Activated naive CD8-positive, alpha-beta T cell treated with anti-CD3 and anti-CD28 coated beads, Interleukin-2, amount 10 ng/mL, durations not matched to agents 7 days and 5 days (primary cell): ENCODE measurements at places on chromosomes 16 and 17. TPM values are rescaled to one million over a fixed set of nuclear protein-coding genes. Genes with fewer than 3 reads are reported as not detected.
A peak's percentile ranks its signal among the peaks of the same experiment; 100 is the strongest.

DNA sequence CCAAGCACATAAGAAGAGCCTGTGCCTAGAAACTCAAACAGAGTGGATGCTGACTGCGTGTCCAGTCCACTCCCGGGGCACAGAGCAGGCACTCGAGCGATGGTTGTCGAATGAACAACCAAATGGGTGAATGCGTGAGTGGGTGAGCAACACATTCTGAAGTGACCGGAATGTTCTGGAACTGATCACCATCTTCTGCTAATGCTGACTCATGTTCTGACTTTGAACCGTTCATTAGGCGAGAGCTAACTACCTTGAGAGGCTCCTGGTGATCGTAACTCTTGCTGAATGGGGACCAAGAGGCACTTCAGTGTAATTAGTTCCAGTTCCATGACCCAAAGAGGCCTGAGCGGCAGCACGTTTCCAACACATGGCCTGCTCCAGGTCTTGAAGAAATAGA, 37.9 kb downstream of the IRF8 start:
- H3K27ac ChIP-seq = peak overlapping the region; percentile 95
- no peak for DNase-seq
- H3K4me1 ChIP-seq = peaks cover 40% of the 10 kb centered on the region
- H3K27me3 ChIP-seq = no peaks in the 10 kb centered on the region
- H3K4me3 ChIP-seq = peak overlapping the region; percentile 78

- no peaks in the 10 kb centered on the region for H3K36me3 ChIP-seq
- H3K4me3 ChIP-seq = peak overlapping the region; percentile 71
- no peak for DNase-seq
- peak overlapping the region; percentile 40 for H3K27ac ChIP-seq
Observed at GRCh38 chr17:66255112-66255511, 25.9 kb upstream of the APOH start.

SLC22A31 gene
- 0.34 TPM for total RNA-seq

DNA sequence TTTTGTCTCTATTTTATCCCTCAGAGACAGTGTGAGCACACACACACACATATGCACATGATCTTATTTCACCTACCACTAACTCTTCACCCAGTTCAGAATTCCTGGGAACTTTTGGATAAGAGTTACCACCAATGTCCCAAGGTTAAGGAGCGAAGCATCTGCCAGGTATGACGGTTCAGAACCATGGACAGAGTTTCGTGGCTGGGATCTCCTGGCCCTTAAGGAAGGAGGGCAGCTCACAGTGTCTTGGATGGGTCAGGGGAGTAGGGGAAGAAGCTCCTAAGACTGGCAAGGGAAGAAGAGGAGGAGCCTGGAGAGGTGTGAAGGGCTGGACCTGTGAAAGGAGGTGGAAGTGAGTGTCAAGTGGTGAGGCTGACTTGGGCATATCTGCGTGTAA, 23.0 kb upstream of the TMEM132E start:
- no peaks in the 10 kb centered on the region for H3K4me1 ChIP-seq
- no peak for DNase-seq
- H3K27ac ChIP-seq = no peak overlapping the region
- H3K4me3 ChIP-seq = no peak overlapping the region
- no peaks in the 10 kb centered on the region for H3K36me3 ChIP-seq

DNA sequence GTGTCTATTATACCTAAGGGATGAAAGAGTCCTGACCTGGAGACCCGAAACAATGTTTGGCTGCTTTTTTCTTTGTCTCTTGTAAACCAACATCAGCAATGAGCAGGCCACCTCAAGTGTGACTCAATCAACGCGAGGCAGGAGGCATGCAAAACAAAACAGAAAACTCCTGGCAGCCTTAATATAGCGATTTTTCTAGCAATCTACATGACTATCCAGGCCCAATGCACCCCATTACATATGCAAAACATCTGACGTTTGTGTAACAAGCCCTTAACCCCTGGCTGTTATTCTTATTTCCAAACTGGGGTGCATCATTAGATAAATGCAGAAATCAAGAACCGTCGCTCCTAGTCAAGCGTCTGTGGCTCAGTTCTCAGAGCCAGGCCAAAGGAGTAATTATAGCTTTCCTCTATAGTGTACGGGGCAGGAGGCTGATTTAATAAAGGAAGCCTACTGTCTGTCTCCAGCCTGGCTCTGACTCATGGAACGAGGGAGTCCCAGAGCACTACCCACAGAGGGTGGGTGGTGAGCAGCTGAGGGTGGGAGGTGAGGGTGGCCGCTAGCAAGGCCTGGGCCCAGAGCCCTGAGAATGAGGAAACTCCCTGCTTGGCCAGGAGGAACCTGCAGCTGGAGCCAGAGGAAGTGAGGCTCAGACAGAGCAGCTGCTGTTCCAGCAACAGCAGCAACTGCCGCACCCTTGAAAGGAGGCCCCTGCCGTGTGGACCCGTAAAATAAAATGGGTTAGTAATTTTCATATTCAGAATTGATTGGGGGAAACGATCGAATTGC, 43.9 kb downstream of the CHD9 start:
- peak overlapping the region; percentile 86 for H3K27ac ChIP-seq
- DNase-seq = peak; percentile 49
- peak overlapping the region; percentile 86 for H3K4me3 ChIP-seq
- no peaks in the 10 kb centered on the region for H3K27me3 ChIP-seq
- H3K4me1 ChIP-seq = peaks cover 23% of the 10 kb centered on the region
- peaks cover 6% of the 10 kb centered on the region for H3K36me3 ChIP-seq

PHOSPHO1 gene
- not detected for total RNA-seq

DNA sequence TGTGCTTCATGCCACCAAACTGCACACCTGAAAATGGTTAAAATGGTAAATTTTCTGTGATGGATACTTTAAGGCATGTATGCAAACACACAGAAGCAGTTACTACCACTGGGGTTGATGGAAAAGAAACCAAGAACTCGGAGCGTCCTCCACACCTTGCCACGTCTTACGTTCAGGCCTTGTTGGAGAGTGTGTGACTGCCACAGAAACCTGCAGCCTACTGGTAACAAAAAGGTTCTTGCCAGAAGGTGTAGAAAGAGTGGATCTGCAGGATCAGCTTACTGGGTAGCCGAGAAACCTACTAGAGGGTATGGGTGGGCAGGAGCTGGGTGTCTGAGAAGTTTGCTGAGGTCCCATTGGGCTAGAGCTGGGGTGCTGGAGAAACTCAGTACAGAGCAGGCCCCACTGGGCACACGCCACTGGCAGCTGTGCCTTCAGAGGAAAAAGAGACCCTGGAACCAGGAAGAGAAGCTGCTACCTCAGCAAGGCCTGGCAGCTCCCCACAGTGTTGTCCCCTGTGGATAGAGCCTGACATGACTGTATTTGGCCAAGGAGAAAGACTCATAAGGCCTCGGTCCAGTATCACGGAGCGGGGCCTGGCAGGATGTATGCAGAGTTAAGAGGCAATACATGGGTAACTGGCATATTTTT, 204.6 kb downstream of the SEC14L1 start:
- H3K36me3 ChIP-seq = peaks cover 5% of the 10 kb centered on the region
- peak; percentile 24 for DNase-seq
- H3K27me3 ChIP-seq = no peaks in the 10 kb centered on the region
- peak overlapping the region; percentile 11 for H3K27ac ChIP-seq
- no peak overlapping the region for H3K4me3 ChIP-seq
- H3K4me1 ChIP-seq = peaks cover 38% of the 10 kb centered on the region

GRCh38 chr17:76345377-76345974, 8.2 kb downstream of the PRPSAP1 start:
- H3K27ac ChIP-seq = no peak overlapping the region
- H3K4me3 ChIP-seq = no peak overlapping the region
- H3K27me3 ChIP-seq = no peaks in the 10 kb centered on the region
- peaks cover 18% of the 10 kb centered on the region for H3K36me3 ChIP-seq
- H3K4me1 ChIP-seq = peaks cover under 1% of the 10 kb centered on the region

SULT1A2 gene
- total RNA-seq = 1.0 TPM

GRCh38 chr17:12478311-12478710, 187.4 kb upstream of the MYOCD start:
- H3K27me3 ChIP-seq = no peaks in the 10 kb centered on the region
- H3K27ac ChIP-seq = no peak overlapping the region
- no peak overlapping the region for H3K4me3 ChIP-seq
- no peaks in the 10 kb centered on the region for H3K4me1 ChIP-seq
- no peak for DNase-seq
- H3K36me3 ChIP-seq = no peaks in the 10 kb centered on the region

ACSM2A gene
- total RNA-seq = not detected

DNA sequence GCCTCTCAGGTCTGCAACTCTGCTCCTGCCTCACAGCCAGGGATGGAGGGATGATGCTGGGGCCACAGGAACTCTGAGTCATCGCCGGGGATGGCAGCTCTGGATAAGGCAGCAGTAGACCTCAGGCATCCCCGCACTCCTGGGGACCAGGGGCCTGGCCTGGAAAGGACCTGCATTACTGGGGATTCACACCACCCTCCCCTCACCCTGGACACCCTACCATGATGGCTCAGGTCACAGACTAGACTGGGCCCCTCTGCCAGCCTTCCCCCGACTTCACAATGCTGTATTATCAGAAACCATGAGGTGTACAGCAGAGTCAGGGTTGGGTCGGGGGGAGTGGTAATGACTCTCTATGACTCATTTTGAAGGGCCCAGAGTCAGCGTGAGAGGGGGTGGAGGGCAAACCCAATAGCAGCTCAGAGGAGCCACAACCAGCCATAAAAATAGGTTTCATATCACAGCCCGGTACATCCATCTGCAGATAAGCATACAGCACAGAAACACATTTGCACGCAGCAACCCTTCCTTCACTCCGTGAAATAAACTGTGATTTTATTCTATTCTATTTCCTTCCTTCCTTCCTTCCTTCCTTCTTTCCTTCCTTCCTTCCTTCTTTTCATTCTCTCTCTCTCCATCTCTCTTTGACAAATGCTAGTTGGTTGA, 28.8 kb downstream of the DYNLRB2 start:
- H3K4me1 ChIP-seq = peaks cover 28% of the 10 kb centered on the region
- H3K4me3 ChIP-seq = peak overlapping the region; percentile 1
- DNase-seq = no peak

- peaks cover 2% of the 10 kb centered on the region for H3K4me1 ChIP-seq
- no peak overlapping the region for H3K4me3 ChIP-seq
- peaks cover 8% of the 10 kb centered on the region for H3K27me3 ChIP-seq
- DNase-seq = no peak
Observed at GRCh38 chr17:46764709-46765401, 53.6 kb downstream of the WNT3 start.

- H3K4me1 ChIP-seq = peaks cover 25% of the 10 kb centered on the region
- DNase-seq = no peak
- H3K27ac ChIP-seq = peak overlapping the region; percentile 23
- no peaks in the 10 kb centered on the region for H3K36me3 ChIP-seq
- peaks cover 73% of the 10 kb centered on the region for H3K27me3 ChIP-seq
Observed at GRCh38 chr17:47254403-47254943, 846 bp downstream of the ITGB3 start.

IRF8 gene
- 27.8 TPM for total RNA-seq

DNA sequence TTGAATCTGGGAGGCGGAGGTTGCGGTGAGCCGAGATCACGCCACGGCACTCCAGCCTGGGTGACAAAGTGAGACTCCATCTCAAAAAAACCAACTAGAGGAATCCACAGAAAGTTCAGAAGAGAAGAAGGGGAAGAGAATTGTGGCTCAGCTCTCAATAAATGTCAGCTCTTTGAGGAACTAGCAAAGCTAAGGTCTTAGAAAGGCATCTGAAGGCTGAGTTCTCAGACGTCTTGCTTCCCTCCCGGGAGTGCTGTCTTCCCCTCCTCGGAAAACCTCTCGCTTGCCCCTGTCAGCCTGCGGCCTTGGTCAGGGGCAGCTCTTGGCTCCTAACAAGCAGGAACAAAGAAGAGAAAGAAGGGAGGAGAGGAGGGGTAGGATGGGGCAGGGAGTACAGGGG, 5.3 kb downstream of the SHPK start:
- H3K36me3 ChIP-seq = peaks cover 11% of the 10 kb centered on the region
- no peak overlapping the region for H3K27ac ChIP-seq
- no peak overlapping the region for H3K4me3 ChIP-seq
- H3K4me1 ChIP-seq = peaks cover 16% of the 10 kb centered on the region

GRCh38 chr17:40251576-40251975, 32.5 kb downstream of the WIPF2 start:
- no peaks in the 10 kb centered on the region for H3K4me1 ChIP-seq
- DNase-seq = no peak
- H3K27ac ChIP-seq = no peak overlapping the region
- H3K36me3 ChIP-seq = peaks cover 13% of the 10 kb centered on the region
- H3K4me3 ChIP-seq = no peak overlapping the region
- no peaks in the 10 kb centered on the region for H3K27me3 ChIP-seq
